ENCODE measurements at places on chromosomes 4 and X.

GRCh38 chrX:111254896-111255693 is 15.2 kb downstream of the CAPN6 start:
- DNase-seq: no peak

- no peak for DNase-seq
These were observed 132.6 kb upstream of the FAM9B start for GRCh38 chrX:9166584-9166944.

DNA sequence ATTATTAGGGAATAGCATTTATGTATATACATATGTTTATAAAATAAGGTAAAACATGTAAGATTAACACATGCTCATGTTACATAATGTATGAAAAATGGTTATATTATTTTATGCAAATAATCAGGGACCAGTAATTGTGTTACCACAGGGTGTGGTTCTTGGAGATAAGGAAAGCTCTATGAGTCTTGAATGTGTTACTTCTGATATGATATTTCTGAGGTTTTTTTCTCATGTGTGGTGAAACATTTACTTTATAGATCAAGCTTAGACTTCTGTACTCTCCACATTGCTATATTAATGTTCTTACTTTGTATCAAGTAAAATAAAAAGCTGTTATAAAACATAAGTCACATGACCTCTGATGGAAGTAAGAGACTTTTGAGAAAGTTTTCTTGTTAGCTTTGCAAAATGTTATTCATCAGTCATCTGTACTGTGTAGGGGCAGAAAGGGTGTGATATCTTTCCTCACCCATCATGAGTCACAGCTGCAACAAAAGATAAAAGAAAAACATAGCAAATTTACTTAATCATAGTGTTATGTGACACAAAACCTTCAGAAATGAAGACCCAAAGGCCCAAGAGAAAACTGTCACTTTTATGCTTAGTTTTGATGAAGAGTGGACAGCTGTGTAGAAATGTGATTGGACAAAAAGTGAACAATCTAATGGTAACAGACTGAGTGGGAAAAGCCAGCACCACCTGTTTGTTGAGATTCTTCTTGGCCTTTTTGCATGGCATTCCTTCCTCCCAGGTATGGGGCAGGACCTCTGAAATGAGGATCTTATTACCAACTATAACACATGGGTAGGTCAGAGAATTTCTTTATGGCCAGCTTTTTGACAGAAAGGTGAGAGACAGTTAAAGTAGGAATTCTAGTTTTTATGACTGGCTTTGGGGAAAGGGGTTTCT is 632.3 kb downstream of the PDHA2 start:
- no peak for DNase-seq

DNA sequence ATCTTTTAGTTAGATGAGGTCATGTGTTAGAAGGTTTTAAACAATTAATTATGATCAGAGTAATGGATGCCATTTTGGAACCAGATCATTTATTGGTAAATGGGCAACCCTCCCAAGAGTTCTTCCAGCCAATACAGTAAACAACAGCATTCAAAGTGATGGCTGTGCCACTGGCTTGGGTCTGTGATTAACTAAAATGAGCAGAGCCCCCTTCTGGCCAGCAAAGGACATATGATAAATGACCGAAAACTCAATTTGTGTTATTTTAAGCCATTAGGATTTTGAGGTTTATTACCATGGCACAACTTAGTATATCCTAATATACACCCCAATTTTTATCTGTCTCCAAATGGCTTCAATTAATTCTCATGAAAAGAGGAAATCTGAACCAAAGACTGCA is 90.8 kb upstream of the NPFFR2 start:
- no peak for DNase-seq

DNA sequence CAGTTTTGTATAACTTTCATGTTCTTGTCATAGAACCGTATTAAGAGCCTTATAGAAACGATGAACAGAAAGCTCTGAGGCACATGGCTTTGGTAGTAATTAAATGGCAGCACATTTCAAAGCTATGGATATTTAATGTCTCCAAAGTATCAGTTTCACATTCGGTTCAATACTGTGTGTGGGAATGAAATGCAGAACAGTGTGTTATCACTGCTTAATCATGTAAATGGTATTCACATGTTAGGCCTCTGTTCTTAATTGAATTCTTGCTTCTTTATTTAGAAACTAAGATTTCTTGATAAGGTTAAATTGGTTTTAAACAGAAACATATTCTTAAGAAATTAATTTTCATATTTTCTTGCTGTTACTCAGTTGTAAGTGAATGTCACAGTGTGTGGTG is 701.0 kb upstream of the PITX2 start:
- no peak for DNase-seq

Data from activated CD4-positive, alpha-beta T cell treated with anti-CD3 and anti-CD28 coated beads, Interleukin-2, amount 50 U/mL, for 24 hours (primary cell).